ENCODE measurements at places on chromosomes 3 and 15.

GRCh38 chr3:142614059-142614626, 17.9 kb downstream of the PLS1 start:
- DNase-seq = no peak

GRCh38 chr15:39193611-39194010, 387.3 kb upstream of the THBS1 start:
- DNase-seq = no peak

DNA sequence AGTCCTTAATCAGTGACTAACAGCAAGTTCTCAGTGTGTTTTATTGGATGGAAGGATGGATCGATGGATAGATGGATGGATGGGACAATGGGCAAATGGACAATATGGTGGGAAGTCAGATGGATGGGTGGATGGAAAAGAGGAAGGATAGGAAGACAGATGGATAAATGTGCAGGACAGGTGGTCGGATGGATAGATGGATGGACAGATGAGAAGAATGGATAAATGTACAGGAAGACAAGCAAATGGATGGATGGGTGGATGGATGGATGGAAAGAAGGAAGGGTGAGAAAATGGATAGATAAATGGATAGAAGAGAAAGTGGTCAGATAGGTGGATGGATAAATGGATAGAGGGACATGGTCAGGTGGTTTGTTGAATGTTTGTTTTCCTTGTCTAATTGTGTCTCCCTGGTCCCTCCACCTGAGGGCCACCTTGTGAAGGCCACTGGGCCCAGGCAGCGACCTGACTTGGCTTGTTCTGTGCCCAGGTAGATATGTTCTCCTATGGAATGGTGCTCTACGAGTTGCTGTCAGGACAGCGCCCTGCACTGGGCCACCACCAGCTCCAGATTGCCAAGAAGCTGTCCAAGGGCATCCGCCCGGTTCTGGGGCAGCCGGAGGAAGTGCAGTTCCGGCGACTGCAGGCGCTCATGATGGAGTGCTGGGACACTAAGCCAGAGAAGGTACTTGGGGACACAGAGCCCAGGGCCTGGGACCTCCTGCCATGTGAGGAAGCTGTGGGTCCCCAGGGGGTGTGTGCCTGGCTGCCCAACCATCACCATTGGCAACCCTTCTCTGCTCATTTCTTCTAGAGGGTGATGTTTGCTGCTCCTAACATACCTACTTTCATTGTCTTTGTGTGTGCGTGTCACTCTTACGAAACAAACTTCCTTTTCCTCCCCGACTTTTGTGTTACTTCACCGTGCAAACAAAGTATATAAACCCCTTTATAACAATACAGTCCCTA, 137.5 kb downstream of the LRRK1 start:
- no peak for DNase-seq

- no peak for DNase-seq
Measured at GRCh38 chr3:33355611-33356010, 78.4 kb downstream of the FBXL2 start.

DNA sequence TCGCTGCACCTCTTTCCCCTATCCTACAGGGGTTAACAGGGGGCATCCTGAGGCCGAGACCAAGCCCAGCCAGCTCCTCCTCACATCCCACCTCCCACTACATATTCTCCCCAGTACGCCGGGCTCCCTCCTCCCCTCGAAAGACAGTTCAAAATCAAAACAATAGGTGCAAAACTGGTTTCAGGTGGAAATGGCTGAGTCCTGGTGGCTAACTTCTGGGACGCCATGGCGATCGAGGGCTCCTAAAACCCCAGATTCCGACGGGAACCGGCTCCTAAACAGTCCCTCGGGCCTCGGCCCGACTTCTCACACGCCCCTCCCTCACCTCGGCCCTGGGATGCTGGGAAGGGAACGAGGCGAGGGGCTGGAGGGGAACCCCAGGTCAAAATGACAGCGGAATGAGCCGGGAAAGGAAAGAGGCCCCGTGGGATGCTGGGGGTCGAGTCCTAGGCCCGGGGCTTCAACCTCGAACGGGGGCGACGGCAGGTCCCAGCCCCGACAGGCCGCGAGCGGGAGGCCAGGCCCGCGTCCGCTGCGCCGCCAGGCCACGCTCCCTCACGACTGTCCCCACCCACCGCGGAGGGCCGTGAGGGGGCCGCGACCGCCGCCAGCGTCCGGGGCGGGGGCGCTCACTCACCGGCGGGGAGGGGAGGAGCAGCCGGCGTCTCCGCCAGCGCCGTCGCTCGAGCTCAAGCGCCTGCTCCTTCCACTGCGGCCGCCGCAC, 492 bp downstream of the TMCC1 start:
- no peak for DNase-seq

- no peak for DNase-seq
Measured at GRCh38 chr3:37991823-37992222, 1.2 kb downstream of the VILL start.

DNA sequence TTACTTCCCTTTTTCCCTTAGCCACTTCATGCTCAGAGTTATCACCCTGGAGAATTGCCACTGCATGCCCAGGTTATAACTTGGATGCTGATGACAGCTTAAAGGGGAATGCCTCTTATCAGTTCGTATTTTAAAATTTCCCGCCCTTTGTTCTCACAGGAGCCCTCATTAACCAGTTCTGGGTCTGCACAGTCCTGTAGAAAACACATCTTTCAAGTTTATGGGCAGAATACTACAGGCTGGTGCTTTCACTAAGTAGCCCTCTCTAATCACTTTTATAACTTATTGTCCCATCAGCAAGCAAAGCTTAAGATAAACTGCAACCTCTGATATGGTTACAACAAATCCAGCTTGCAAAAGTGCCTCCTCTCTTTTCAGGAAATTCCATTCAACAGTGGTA, 587.3 kb upstream of the UBE2E2 start:
- DNase-seq = no peak

DNA sequence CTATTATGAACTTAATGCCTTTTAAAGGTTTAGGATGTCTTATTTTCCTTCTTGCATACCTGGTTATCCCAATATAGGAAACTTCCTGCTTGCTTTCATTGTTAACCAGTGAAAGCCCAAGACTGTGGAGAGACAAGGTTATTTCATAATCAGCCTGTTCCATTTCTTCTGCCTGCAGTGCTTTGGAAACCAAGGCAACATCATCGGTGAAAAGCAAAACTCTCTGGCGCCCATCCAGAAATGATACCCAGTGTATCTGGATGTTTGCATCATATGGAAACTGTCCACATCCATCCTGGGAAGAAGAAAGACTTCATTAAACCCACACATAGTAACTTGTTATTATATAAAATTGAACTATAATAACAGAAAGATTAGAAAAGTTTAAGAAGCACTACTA, 170.1 kb downstream of the VPS13C start:
- DNase-seq = no peak

DNA sequence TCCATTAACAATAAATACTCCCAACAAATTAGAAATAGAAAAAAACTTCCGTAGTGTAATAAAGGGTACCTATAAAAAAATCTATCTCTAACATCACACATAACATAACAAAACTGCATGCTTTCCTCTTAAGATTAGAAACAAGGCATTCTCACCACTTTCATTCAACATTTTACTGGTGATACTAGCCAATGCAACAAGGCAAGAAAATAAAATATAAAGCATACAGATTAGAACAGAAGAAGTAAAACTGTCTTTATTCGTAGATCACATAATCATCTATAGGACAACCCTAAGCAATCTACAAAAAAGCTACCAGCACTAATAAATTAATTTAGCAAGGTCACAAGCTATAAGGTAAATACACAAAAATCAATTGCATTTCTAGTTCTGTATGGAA, 107.1 kb downstream of the PLD1 start:
- no peak for DNase-seq

GRCh38 chr15:68790910-68791309, 29.8 kb downstream of the ANP32A start:
- no peak for DNase-seq

- no peak for DNase-seq
Measured at GRCh38 chr3:119594066-119594465, 3.6 kb upstream of the PLA1A start.

DNA sequence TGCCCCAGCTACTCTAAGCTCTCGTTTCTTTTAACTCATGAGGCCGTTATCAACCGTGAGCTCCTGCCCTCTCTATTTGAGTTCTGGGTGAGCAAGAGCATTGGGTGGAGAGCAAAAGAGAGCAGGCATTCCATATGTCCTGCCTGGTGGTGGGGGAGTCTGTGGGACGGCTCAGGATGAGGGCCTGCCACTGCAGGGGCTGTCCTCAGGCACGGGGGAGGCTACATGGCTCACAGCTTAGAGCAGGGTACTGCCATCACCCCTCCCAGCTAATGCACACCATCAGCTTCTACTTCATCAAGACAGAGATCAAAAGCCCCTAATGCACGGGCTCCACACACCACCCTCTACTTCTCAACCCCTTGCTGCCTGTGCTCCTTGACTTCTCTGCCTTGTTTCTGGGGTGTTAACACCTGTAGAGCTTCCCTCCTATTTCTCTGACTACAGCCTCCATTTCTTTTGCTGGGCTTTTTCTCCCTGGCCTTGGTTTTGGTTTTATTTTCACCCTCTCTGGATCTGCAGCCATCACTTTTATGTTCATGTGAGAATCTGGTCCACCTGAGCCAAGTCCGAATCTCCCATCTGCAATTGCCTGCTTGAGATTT, 114.1 kb downstream of the ALDH1A2 start:
- no peak for DNase-seq

DNA sequence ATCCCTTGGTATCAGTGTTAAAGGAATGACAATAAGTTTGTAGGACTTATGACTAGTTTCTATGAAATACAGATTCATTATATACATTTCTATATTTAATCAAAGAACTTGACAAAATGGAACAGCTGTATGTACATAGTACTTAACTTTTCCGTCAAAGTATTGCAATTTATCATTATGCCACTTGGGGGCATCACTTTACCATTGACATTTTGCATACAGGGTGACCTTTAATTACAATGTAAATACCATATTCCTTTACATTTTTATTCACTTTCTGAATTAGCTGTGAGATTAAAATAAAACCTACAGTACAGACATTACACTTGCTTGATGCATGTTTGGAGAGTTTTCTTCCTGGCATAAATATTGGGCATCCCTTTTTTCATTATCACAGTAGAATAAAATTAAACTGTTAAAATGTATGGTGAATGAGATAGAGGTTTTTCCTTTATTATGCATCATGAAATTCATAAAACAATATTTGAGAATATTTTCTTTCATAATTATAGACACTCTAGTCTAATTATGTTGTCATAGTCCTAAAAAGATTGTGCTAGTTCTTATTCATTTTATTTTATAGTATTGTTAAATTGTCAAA, 6.9 kb downstream of the NEK11 start:
- no peak for DNase-seq

DNA sequence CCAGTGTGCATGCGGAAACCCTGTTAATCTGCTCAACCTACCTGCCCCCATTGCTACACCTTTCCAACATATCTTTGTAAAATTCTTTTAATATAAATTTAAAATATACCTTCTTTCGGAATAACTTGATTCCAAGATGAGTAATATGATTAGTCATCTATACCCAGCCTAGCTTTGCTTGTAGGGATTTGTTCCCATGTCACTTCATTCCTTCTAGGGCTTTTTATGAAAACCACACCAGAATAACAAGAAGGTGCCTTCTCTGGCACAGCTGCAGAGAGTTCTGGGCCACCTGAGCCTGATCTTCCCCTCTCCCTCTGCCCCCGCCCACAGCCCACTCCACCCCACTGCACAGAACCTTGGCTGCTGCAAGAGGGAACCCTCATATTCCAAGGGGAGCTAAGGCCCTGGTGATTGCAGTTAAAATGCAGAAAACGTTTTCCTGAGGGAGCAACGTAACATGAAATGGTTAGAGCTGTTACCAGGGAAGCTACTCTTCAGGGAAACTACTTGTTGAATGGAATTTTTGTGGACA, 38.6 kb upstream of the HACD2 start:
- no peak for DNase-seq

DNA sequence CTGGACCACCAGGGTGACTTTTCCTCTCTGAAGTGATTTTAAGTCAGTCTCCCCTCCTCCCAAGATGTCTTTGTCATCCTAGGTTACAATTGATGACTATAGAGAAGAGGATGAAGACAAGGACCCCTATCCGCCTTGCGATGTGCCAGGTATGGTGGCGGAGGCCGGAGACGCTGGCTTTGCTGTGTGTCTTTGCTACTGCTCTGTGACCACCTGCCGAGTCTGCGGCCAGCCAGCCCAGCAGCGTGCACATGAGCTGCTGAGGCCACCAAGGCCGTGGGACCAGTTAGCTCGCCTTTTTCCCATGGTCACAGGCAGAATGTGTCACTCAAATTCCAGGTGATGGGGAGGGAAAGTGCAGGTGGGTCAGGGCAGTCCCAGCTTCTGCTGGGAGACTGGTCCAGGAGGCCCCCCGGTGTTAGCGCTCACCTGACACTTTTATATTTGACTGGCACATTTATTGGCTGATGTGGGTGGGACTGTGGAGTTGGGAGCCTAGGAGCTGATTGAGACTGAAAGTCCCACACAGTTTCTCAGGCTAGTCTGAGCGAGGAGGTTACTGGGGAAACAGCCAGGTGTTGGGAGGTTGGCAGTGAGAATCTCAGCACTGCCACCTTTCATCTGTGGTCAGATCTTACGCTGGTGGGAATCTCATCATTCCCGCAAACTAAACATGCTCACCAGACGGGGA, 114.1 kb downstream of the CHDH start:
- no peak for DNase-seq

DNA sequence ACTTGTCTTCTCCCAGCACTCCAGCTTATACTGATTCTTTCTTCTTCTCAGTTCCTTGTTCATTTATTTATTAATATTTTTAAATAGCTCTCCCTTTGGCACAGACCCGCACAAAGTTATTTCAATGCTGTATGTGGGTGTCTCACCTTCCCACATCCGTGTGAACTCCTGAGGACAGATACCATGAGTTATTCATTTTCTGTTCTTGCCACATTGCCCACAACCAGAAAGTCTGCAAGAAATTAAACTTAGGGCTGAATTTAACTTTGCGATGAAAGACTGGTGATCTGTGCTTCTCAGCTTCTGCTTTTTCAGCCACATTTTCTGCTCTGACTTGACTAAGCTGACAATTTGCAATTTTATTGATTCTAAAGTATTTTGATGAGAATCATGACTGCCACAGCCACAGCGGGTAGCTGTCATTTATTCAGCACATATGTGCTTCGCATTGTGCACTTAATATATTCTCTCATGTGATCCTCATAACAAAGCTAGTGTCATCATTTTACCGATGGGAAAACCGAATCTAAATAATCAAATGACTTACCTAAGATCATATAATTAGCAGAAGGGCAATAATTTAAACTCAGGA, 569.8 kb downstream of the EDEM1 start:
- no peak for DNase-seq

GRCh38 chr3:56469141-56469540, 874 bp upstream of the ERC2 start:
- no peak for DNase-seq
